ENCODE measurements at places on chromosomes 7 and 10. TPM values are rescaled to one million over a fixed set of nuclear protein-coding genes. Genes with fewer than 3 reads are reported as not detected.

- DNase-seq, result no peak
Measured at GRCh38 chr10:74558897-74559296, 267.5 kb upstream of the KAT6B start.

- DNase-seq, result no peak
Measured at GRCh38 chr7:48170506-48170905, 752 bp upstream of the ABCA13 start.

GRCh38 chr10:82564353-82565196 is 689.6 kb downstream of the NRG3 start:
- no peak for DNase-seq

- DNase-seq, result no peak
Measured at GRCh38 chr7:140260352-140261104, 83.7 kb upstream of the KDM7A start.

GRCh38 chr10:67200913-67201564 is 275.2 kb downstream of the LRRTM3 start:
- DNase-seq, result no peak

DNA sequence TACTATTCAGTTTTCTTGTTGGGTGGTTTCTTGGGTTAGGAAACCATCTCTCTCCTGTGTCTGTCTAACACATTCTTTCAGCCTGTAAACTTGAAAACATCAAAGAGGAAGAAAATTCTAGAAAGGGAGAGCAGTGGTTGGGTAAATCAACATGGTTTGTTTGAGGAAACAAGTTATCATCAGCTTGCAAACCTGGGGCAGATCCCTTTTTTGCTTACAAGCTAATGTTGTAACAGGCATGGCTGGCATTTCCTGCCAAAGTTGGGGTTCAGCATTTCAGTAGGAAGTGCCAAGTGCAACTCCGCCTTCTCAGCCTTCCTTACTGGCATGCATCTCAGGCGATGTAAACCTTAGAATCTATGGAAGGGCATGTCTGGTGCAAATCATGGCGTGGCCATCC is 112.6 kb downstream of the EEPD1 start:
- no peak for DNase-seq

- DNase-seq, result no peak
Measured at GRCh38 chr10:4555920-4556319, 270.1 kb upstream of the AKR1E2 start.

- no peak for DNase-seq
Measured at GRCh38 chr10:28810057-28810870, 132.9 kb downstream of the BAMBI start.

DNA sequence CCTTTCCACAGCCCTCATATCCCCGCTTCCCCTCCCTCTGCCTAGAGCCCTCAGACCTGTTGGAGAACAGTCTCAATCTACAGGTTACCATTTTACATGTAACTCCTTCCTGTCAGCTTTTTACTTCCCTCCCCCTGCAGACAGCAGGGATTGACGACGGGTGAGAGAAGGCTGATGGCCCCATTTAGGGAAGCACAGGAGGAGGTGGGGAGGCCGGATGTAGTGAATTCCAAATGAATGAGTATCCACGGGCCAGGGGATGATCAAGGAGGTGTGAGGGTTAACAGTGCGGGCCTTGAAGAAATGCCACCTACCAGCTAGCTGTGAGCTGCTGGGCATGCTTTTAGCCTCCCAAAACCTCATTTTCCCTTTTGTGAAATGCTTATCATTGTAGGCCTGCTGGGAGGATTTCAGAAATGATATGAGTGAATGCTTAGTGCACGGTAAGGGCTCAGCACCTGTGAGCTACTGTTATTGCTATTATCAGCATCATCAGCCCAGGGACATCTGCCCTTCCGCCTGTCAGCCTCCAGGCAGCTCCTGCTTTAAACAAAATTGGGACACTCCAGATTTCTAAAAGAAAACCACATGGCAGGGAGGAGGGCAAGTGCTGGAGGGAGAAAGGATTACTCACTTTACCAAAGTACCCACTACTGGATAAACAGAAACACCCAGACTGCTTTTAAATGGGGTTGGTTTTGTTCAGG is 6.5 kb upstream of the NANOS1 start:
- no peak for DNase-seq

GRCh38 chr7:121278120-121279021 is 50.4 kb upstream of the WNT16 start:
- DNase-seq, result no peak

MSMB gene
- not detected for total RNA-seq

SPDYE16 gene
- 1.4 TPM for total RNA-seq

CALD1 gene
- 2.5 TPM for total RNA-seq

WNT8B gene
- total RNA-seq, result not detected
